ENCODE measurements at places on chromosomes 16 and 17.
A peak's percentile ranks its signal among the peaks of the same experiment; 100 is the strongest.

DNA sequence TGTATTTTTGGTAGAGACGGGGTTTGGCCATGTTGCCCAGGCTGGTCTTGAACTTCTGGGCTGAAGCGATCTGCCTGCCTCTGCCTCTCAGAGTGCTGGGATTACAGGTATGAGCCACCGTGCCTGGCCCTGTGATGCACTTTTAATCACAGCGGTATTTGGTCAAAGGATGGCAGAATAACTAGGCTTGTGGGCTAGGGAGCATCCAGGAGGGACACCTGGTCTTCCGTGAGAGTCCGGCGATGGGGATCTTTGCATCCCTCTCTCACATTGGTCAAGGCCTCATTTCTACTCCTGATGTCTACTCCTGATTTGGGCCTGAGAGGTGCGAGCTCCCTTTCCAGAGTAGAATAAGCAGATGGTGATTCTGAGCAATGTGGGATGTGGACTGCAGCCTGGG is 257.9 kb upstream of the CACNG5 start:
- no peak for DNase-seq

GRCh38 chr17:2062571-2063183 is 7.8 kb downstream of the HIC1 start:
- no peak for DNase-seq

DNA sequence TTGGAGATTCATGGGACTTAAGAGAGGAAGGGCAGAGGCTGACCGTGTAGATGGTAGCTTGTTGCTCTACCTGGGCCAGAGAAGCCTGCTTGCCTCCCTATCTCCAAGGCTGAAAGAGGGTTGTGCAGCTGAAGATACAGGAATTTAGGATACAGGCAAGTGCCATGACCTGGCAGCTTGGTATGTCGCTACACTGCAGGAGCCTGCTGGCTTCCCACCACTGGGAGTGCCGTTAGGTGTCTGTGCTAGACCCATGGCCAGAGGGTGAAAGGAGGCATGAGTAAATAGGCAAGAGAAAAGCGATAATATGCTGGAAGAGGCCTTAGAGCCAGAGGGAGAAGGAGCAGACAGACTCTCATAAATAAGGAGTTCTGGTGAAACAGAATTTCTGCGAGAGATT is 10.6 kb downstream of the NAA60 start:
- DNase-seq: no peak

DNA sequence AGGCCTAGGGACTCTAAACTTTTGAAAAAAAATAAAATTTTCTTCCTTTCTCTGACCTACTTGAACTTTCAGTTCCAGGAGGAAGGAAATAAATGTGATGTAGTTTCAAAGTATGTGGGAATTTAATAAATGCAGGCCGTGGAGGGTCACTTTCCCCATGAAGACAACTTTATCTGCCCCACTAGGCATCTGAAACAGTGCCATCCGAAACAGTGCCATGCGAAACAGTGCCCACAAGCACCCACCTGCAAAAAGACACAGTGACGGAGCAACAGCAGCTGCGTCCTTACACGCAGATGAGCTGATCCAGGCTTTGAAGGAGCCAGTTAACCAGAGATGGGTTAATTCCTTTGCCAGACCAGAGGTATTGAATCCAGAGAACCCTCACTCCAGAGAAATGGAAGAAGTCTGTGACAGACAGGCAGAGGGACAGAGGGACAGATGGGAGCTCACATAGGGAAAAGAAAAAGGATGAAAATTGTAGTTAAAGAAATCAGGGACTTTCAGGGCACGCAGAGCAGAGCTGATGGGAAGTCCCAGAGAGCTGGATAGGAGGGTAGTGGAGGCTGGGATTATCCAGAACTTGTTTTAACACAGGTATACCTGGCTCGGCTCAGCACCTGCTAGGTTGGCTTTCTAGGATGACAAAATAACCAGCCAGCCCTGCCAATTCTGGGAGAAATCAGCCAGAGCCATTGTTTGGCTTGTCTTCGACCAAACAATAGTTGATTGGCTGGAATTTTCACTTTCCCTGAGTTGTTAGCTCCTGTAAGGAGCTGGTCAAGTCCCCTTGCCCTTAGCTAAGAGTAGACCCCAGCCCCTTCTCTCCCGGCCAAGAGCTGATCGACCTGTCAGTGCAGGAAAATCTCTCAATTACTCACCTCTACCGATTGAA is 17.1 kb upstream of the HOXB13 start:
- no peak for DNase-seq

DNA sequence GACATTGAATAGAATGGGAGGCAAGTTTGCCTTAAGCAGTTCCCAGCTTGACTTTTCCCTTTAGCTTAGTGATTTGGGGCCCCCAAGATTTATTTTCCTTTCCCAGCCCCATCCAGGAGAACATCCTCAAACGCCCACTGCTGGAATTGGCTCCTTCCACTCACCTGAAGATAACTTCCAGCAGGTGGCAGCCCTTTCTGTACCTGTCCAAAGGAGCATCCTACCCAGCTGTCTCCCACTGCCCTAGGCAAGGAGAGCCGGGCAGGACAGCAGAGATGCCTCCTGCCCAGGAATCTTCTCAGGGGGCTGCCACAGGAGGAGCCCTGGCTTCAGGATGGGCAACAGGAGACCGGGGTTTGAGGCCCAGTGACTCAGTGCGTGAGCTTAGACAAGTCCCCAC is 6.4 kb downstream of the CACNG5 start:
- no peak for DNase-seq

GRCh38 chr17:37147301-37147812 is 198.6 kb downstream of the AATF start:
- DNase-seq: peak; percentile 35

GRCh38 chr16:67339453-67339852 is 12.8 kb downstream of the LRRC36 start:
- no peak for DNase-seq

DNA sequence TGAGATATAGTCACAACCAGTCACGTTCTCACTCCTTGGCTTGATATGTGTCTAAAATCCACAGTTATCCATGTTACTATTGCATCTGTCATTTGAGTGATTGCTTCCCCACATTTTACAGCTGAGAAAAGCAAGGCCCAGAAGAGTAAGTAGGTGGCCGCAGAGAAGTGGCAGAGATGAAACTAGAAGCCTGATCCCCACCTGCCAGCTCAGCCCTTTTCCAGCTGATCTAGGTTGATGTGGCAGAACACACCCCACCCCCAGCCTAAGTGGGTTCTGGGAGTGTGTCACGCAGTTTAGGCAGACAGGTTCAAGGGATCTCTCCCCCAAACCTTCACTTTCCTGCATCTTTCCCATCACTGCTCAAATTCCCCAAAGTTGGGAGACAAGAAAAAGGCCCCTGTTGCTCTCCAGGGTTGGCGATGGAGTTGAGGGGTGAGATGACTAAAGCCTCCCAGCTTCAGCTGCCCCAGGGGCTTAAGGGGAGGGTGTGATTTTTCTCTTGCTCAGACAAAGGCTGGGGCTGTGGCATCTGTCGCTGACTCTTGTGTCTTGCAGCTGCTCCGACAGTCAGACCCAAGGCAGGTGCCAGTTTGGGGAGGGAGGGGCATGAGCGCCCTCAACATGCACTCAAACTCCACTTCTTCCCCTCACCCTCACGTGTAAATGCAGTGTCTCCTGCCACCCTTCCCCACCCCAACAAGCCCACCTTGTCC is 48.9 kb upstream of the LHX1 start:
- DNase-seq: no peak

DNA sequence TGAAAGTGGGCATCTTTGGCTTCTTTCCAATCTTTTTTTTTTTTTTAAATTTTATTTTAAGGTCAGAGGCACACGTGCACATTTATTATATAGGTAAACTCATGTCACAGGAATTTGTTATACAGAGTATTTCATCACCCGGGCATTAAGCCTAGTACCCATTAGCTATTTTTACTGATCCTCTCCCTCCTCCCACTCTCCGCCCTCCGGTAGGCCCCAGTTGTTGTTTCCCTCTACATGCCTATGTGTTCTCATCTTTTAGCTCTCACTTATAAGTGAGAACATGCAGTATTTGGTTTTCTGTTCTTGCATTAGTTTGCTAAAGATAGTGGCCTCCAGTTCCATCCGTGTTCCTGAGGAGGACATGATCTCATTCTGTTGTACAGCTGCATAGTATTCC is 108.5 kb downstream of the CYB561 start:
- DNase-seq: no peak

- peak; percentile 23 for DNase-seq
Measured at GRCh38 chr17:4229627-4230541, 33.9 kb downstream of the ANKFY1 start.
